ENCODE measurements at places on chromosomes 5 and 9.
A peak's percentile ranks its signal among the peaks of the same experiment; 100 is the strongest.

- no peak for DNase-seq
Observed at GRCh38 chr9:68493958-68494577, 46.6 kb downstream of the TMEM252 start.

- DNase-seq = no peak
Observed at GRCh38 chr9:138067613-138068367, 190.2 kb downstream of the CACNA1B start.

- DNase-seq = no peak
Observed at GRCh38 chr5:179568721-179569120, 18.4 kb downstream of the RUFY1 start.

DNA sequence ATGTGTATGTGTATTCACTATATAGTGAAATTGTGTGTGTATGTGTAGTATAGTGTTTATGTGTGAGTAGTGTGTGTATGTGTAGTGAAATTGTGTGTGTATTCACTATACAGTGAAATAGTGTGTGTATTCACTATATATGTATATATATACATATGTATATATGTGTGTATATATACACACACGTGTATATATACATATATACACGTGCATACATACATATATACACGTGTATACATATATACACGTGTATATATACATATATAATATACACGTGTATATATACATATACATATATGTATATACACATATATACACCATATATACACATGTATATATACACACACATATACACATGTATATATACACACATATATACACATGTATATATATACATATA is 403.6 kb upstream of the TUSC1 start:
- no peak for DNase-seq

- no peak for DNase-seq
Observed at GRCh38 chr9:127991017-127991756, 10.4 kb upstream of the EEIG1 start.

GRCh38 chr9:131731237-131731636 is 8.6 kb downstream of the RAPGEF1 start:
- DNase-seq = no peak

DNA sequence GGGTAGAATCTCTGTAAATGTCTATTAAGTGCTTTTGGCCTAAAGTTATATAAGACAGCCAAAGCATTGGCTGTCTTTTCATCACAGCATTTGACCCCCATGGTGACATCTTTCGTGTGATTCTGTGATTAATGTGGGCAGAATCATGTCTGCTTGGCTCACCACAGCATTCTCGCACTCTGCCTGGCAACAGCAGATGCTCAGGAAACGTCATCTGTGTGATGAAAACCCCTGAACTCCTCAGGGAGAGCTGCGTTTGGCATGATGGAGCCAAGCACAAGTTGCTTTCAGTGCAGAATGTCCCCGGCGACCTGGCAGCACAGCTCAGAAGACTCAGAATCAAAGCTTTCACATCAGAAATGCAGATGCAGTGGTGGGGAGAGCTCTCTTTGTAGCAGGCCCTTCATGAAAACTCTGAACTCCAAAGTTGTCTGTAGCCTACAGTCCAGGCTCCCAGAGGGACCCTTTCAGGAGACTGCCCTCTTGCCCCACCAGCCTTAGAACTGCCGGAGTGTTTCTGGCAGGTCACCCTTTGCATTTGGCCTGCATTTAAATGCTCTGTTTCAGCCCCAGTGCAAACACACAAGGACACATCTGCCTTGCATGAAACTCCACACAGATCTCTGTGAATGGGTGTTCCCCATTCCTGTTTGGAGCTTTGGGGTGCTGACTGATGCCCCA is 155.6 kb upstream of the PANK3 start:
- peak; percentile 4 for DNase-seq

GRCh38 chr5:169390265-169390664 is 89.3 kb upstream of the SLIT3 start:
- DNase-seq = no peak

GRCh38 chr9:99820685-99821395 is 845 bp upstream of the NR4A3 start:
- peak; percentile 76 for DNase-seq

- DNase-seq = no peak
Observed at GRCh38 chr5:52910071-52910470, 79.1 kb upstream of the ITGA2 start.

- no peak for DNase-seq
Observed at GRCh38 chr5:154107010-154107409, 68.2 kb downstream of the MFAP3 start.

GRCh38 chr5:174624733-174625522 is 99.5 kb upstream of the MSX2 start:
- no peak for DNase-seq

DNA sequence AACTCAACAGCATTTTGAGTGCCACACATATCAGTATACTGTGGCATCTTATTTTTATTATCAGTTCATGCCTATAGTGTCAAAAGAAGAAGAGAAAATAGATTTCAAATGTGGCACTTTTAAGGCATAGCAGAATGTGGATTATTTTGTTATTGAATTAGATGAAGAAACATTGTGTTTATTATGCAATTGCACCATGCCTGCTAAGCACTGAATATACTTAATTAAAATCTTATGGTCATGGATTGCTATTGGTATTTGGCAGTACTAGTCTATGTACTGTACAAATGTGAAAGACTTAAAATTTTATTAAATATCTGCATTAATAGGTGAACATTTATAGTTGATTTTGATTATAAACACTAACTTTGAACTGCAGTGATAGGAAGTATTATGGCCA is 128.8 kb downstream of the FER start:
- no peak for DNase-seq

DNA sequence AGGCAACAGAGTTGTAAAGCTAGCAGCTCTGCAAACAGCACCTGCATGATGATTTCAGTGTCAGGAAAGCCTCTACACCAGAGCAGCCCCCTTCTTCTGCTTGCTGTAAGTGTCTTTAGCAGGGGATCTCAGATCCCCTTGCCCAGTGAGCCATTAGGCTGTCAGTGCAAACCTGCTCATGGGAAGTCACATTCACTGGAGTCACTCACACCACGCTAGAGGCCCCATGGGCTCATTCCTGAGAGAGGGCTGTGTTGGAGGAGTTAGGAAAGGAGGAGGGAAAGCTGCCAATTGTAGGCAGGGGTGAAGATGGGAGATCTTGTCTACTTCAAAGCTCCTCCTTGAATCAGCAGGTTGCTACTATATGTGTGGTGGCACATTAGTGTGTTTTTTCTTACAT is 275.2 kb downstream of the SMARCA2 start:
- no peak for DNase-seq

DNA sequence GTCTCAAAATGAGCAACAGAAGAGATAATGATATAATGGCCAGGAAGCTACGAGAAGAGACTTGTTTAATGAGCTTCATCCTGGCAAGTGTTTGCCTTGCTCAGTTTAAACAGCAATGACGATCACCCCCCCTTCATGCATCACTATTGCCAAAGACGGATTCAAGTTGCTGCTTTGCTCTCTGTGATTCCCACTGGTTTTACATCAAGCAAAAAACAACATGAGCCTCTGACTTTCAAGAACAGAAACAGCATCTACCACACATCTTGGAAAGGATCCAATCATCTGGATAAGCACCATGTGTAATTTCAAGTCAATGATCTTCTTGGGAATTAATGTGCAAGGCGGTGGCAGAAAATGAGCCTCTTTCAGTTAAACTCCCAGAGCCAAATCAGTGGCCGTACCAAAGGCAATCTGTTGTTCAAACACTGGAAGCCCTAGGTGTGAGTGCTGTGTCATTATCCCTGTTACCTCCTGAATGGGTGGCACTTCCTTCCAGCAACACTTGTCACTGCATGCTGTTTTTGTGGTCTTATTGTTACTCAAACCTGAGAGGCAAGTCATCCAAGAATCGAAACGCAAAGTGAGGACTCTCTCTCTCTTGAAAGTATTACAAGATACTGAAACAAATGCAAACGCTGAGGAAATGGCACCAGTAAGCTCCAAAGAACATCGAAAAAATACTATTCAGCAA is 72.8 kb downstream of the MED27 start:
- peak; percentile 39 for DNase-seq

DNA sequence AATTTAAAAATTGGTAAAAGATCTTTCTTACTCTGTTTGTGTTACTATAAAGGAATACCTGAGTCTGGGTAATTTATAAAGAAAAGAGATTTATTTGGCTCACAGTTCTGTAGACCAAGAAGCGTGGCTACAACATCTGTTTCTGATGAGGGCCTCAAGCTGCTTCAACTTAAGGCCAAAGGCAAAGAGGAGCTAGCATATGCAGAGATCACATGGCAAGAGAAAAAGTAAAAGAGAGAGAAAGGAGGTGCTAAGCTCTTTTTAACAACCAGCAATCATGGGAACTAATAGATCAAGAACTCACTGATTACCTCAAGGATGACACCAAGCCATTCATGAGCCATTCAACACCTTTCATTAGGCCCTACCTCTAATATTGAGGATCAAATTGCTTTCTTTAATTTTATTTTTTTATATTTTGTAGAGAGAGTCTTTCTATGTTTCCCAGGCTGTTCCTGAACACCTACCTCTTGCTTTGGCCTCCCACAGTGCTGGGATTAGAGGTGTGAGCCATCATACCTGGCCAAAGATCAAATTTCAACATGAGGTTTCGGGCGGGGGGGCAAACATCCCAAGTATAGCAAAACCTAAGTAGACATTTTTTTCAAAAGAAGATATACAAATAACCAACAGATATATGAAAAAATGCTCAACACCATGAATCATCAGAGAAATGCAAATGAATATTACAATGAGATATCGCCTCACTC is 16.0 kb upstream of the SHC3 start:
- DNase-seq = no peak

DNA sequence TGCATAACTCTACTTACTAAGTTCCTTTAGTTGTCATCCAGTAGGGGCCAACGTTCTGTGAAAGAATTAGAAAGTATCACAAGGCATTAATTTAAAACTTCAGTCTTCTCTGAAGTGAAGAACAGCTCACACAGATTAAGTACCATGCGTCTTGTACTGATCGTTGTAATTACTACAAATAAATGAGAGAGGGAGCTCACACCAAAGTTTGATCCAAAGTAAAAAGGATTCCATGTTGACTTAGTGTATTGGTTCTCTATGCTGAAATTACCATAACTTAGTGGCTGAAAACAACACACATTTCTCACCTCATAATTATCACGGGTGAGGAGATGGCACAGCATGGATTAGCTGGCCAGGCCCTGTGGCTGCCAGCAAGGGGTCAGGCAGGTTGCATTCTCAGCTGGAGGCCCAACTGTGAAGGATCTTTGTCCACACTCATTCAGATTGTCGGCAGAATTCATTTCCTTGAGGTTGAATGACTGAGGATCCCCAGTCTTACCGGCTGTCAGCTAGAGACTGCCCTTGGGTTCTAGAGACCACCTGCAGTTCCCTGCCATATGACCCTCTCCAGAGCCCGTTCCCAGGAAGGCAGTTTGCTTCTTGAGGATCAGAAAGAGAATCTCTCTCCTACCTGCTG is 169.1 kb downstream of the YTHDC2 start:
- no peak for DNase-seq

- DNase-seq = no peak
Observed at GRCh38 chr5:132050661-132051552, 9.5 kb upstream of the IL3 start.

All from activated CD4-positive, alpha-beta T cell treated with anti-CD3 and anti-CD28 coated beads, Interleukin-2, amount 50 U/mL, for 48 hours (primary cell).